ENCODE measurements at places on chromosomes 16 and 17.

GRCh38 chr16:14002416-14002990 is 68.6 kb upstream of the MRTFB start:
- DNase-seq = no peak

GRCh38 chr16:7744546-7745264 is 412.1 kb downstream of the RBFOX1 start:
- DNase-seq = no peak

- no peak for DNase-seq
These were observed 97.3 kb downstream of the SDK2 start for GRCh38 chr17:73546770-73547536.

DNA sequence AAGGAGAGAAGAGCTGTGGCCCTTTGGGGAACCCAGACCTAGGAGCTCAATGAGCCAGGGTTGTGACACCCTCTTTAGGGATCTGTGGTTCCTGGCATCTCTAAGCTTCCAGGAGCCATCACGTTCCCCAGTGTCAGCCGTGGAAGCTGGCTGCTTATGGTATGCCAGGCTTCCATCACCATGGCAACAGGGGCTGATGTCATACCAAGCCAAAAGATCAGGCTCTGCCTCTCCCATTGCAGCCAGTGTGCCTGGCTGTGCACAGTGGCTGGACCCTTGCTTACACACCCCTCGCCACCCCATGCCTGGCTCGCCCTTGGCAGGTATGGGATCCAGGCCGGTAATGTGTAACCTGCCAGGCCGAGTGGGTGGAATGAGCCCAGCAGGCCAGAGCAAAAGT is 91.1 kb downstream of the SSH2 start:
- DNase-seq = peak; percentile 24

- DNase-seq = no peak
These were observed 153.0 kb upstream of the CIBAR2 start for GRCh38 chr16:85265161-85265784.

DNA sequence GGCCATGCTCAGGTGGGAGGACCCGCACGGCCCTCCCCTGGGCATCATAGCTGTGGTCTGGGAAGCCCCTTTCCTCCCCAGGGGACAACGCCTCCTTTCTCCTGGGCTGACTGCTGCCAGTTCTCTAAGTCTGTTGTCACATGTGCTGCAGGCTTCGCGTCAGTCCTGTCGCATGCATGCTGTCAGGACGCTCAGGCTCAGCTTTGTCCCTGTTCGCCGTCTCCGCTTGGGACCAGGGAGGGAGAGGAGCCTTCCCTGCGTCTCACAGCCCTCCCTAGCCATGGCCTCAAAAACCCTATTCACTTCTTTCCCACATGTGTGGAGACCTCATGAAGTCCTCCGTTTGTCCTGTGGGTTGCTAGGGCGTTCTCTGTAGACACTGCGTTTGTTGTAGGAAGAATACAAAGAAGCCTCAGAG is 21.4 kb downstream of the LDHD start:
- no peak for DNase-seq

Measured in frontal cortex (tissue), 4 donors.